ENCODE measurements at places on chromosomes 3 and 15.

GRCh38 chr3:32577581-32578556 lies 7.2 kb upstream of the DYNC1LI1 start:
- peak; percentile 47 for DNase-seq

- DNase-seq: no peak
These were observed 12.8 kb downstream of the USP3 start for GRCh38 chr15:63517202-63517601.

GRCh38 chr15:44675911-44676310 lies 12.4 kb upstream of the SPG11 start:
- DNase-seq: no peak

DNA sequence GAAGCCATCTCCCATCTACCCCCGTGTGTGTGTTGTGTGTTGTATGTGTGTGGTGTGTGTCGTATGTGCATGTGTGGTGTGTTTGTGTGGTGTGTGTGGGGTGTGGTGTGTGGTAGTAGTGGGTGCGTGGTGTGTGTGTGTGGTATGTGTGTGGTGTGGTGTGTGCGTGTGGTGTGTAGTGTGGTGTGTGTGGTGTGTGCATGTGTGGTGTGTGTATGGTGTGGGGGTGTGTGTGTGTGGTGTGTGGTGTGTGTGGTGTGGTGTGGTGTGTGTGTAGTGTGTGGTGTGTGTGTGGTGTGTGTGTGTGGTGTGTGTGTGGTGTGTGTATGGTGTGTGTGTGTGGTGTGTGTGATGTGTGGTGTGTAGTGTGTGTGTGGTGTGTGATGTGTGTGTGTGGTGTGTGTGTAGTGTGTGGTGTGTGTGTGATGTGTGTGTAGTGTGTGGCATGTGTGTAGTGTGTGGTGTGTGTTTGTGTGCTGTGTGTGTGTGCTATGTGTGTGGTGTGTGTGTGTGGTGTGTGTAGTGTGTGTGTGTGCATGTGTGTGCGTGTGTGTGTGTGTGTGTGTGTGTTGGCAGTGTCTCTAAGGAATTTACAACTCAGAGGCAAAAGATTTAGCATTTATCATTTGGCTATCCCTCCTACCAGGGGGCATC lies 156.3 kb upstream of the TMEM108 start:
- no peak for DNase-seq

GRCh38 chr3:68436619-68437401 lies 495.5 kb downstream of the TAFA4 start:
- DNase-seq: no peak

DNA sequence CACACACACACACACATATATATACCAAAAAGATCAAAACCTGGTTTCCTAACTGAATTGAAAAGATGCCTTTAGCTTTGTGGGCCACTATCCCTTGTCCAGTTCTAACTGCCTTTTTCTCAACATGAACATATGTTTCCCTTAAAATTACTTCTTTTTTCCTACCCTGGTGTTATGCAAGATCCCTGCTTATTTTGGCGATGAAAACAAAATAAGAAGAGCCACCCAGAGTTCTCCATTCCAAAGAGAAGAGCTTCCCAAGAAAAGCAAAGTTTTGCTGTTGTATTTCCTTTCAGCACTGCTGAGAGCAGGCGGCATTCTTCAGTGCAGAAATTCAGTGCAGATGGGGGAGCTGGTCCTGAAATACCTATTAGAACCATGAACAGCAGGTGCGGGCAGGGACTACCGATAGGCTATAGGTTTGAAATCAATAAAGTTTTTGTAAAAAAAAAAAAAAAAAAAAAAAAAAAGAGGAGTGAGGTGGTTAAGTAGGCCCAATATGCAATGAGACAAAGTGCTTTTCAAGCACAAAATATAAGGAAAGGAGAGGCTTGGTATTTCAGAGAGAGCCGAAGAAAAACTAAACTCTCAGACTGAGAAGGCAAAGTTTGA lies 238.0 kb downstream of the FOXP1 start:
- DNase-seq: peak; percentile 82

DNA sequence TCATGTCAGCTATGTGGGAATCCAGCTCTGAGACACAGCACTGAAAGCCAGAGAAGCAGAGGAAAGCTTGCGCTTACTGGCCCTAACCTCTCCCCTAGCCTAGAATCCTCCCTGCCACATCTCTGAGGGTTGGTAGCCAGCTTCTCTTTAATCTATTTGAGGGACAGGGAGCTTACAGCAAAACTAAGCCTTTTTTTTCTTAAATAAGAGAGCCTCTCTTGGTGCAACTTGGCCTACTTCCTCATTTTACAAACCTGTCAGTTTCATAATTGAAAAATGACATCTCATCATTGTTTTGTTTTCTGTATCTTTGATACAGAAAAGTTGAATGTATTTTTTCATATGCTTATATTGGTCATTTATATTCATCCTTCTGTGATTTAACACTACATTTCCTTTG lies 193.9 kb downstream of the ZNF621 start:
- no peak for DNase-seq

GRCh38 chr3:12553921-12554391 lies 2.9 kb upstream of the MKRN2 start:
- peak; percentile 23 for DNase-seq

DNA sequence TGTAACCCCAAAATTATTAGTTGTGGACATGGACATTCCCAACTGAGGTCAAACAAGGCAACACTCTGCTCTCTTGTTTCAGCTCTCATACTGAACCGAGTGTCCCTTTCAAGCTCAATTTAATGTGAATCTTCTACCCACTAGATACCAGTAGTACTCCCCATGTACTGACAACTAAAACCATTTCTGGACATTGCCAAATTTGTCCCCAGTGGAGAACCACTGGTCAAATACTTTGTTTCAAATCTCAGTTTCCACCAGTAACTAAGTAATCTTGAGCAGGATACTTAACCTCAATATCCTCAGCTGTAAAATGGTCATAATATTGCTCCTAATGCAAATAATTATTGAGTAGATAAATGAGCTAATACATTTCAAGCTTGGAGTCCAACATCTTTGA lies 566.0 kb downstream of the ZIC1 start:
- no peak for DNase-seq

GRCh38 chr3:85525264-85525663 lies 566.5 kb downstream of the CADM2 start:
- DNase-seq: no peak

- DNase-seq: no peak
These were observed 5.4 kb downstream of the CHRNA5 start for GRCh38 chr15:78570710-78571109.

DNA sequence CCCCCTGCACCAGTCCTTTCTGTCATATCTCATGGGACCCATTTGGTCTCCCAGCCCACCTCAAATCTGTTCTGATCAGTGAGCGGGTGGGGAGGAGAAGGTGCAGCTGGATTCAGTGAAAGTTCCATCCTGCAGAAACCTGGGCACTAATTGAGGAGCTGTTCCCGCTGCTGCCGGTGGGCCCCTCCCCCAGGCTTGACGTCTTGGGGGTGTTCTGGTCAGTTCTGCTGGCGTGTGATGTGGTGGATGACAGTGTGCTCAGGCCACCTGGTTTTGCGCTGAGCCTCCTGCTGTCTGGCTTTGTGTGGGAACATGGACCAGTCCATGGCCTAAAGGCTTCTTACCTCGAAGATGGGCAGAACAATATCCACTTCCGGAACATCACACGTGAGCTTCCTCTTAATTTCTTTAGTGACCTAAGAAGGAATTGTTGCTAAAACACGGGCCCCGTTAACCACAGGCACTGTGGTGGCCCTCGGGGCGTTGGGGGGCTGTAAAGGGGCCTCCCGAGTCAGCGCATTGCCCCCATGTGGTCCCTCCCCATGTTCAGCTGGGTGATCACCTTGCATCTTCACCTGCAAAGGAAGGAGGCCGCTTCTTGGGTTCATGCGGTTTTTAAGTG lies 59.7 kb downstream of the RGMA start:
- peak; percentile 42 for DNase-seq

- no peak for DNase-seq
These were observed 9.7 kb upstream of the TBL1XR1 start for GRCh38 chr3:177206936-177207335.

- DNase-seq: no peak
These were observed 422.6 kb downstream of the ROBO1 start for GRCh38 chr3:79344876-79345871.

DNA sequence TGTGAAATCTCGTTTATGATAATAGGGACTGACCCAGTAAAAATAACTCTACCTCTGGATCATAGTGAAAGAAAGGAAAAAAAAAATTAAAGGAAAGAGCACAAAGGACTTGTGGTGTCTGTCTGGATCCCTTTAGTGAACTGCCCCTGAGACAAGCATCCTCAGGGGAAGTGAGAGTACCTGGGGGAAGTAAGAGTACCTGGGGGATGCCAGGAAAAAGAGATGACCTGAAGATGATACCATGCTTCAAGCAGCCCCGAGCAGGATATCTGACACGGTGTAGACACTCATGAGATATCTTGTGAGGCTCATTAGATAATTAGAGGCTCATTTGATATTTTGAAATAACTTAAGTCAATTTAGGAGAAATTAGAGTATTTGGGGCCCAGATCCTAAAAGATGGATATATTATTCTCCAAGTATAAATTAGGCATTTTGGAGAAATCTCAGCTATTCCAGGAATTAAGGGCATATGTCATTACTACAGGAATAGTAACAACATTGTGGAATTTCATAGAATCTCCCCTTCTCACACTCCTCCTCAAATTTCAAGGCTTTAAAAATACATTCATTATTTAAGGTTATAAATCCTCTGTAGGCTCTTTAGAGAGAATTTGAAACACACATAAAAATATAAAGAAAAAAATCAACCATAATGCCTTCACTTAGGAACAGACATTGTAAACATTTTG lies 36.3 kb upstream of the PSMD6 start:
- DNase-seq: no peak

DNA sequence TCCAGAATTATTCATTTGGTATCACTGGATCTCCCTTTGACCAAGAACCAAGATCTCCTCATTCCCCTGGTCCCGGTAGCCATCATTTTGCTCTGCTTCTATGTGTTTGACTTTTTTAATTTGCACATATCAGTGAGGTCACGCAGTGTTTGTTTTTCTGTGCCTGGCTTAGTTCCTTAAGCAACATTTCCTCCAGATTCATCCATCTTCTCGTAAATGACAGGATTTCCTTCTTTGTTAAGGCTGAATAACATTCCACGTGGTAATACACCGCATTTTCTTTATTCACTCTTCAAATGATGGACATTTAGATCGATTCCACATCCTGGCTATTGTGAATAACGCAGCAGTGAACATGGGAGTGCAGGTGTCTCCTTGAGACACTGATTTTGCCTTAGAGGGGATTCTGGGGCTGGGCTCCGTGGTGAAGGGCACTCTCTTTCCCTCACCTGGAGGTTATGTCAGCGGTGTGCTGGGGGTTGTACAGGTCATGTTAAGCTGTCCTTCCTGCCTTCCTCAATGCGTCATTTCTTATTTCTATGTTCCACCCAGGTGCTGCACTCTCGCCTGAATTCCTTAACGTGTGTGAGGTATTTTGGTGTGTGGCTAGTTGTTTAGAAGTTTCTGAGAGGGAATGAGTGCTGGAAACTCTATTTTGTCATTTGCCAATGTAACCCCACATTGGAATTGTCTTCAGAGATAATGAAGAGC lies 212.2 kb downstream of the LPP start:
- no peak for DNase-seq

GRCh38 chr3:175486255-175486654 lies 627.1 kb downstream of the NAALADL2 start:
- DNase-seq: no peak

DNA sequence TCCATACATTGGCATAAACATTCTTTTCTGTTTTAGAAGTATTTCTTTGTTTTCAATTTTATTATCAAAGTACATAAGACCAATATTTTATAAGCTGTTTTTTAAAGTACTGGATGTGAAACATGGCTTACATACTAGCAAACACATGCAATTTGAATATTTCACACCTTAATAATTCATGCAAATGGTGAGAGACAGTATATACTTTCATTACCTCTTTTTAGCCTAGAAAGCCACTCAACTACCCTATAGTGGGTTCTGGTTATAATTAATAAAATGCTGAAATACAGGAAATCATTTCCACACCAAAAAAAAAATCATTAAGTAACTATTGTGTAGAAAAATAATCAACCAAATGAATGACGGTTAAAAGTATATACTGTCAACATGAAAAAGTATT lies 38.5 kb upstream of the MELTF start:
- DNase-seq: no peak

- DNase-seq: no peak
These were observed 28.7 kb downstream of the BFSP2 start for GRCh38 chr3:133428552-133428951.

- no peak for DNase-seq
These were observed 238.5 kb upstream of the KCNMB2 start for GRCh38 chr3:178297740-178298139.

GRCh38 chr3:187318819-187319616 lies 27.5 kb upstream of the MASP1 start:
- peak; percentile 71 for DNase-seq

GRCh38 chr15:52290329-52290728 lies 5.3 kb downstream of the MYO5C start:
- DNase-seq: no peak

DNA sequence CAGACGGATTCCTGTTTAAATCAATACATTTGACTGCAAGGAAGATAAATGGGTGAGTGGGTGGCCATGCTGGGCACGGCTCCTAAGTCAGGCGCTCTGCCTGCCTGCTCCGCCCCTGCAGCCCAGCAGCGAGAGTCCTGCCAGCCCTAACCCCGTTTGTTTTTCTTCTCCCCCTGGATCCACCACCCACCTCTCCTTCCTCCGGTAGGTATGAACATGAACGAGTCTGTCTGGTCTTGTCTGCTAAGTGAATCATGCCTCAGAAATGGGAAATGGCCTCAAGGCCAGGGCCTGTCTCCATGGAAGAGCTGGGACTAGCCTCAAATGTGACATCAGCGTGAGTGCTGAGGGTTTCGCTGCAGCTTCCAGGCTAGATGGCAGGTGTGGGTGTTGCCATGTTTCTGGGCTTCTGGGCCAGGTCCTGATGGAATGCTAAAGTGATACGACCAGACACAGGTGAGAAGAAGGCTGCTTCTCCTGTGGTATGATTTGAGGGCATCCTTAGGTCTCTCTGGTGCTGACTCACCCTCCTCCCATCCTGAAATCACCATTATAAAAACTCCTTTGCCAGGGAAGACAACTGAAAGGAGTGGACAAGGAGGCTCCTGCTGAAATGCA lies 5.6 kb upstream of the FEM1B start:
- peak; percentile 38 for DNase-seq

- no peak for DNase-seq
These were observed 69.4 kb upstream of the SKOR1 start for GRCh38 chr15:67755936-67756335.

DNA sequence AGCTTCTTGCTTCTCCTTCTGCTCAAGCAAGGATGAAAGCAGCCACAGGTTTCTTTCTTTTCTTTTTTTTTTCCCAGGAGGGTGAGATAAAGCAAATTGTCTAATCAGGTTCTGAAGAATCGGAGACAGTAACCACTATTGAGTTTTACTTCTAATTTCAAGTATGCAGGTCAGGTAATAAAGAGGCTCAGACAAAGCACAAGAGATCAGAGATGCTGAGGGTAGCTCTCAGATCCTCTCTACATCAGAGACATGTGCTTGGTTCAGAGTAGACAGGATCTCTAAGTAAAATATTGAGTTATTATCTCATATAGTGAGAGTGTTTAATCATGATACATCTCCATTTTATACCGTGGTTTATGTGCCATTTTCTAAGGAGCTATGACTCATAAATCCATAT lies 168.5 kb downstream of the NFKBIZ start:
- no peak for DNase-seq

Data from fibroblast of gingiva (primary cell).